Aorta (tissue), 5 donors: ENCODE measurements at places on chromosomes 1 and 21. TPM values are rescaled to one million over a fixed set of nuclear protein-coding genes. Genes with fewer than 3 reads are reported as not detected.

GBP5 gene
- total RNA-seq: 7.9 TPM

FAM167B gene
- 11.8 TPM for total RNA-seq

NCMAP gene
- total RNA-seq: 0.62 TPM

FMO1 gene
- 0.81 TPM for total RNA-seq

SHE gene
- total RNA-seq: 44.1 TPM

SV2A gene
- 16.9 TPM for total RNA-seq

RHD gene
- total RNA-seq: not detected

LMOD1 gene
- total RNA-seq: 347 TPM

PEX11B gene
- total RNA-seq: 14.9 TPM

KCNQ4 gene
- 8.7 TPM for total RNA-seq

NBPF20 gene
- total RNA-seq: 3.2 TPM

DNA sequence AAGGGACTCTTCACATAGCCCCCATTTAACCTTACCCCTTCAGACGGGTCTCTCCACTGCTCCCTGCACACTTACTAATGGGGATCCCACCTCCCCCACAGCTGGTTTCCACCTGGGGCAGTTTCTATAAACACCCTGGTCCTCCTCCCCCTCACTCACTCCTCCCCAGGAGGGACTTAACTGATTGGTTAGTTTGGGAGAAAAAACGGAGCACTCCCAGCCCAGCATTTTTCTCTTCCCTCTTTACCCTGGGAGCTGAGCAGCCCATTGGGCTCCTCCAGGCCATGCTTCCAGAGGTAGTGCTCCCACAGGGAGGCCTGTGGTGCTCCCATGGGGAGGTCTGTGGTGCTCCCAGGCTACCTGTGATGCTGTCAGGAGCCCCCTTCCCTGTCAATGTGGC lies 93.7 kb downstream of the MIS18A start:
- no peak for DNase-seq

DNA sequence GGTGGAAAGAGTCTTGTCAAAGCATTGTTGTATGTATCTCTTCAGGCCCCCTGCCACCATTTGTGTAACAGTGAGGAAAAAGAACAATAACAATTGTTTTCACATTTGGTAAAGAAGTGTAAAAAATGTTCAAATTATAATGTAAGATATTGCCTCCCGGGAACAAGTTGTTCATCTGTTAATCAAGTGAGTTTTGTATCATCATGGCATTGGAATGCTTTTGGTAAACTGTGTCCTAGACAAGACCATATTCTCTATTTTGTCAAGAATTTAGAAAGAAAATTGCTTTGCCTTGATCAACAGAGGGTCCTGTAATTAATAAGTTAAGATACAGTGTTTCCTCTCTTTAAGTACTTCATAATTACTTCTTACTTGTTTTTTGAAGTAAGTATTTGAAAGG lies 692.0 kb upstream of the NR5A2 start:
- no peak for DNase-seq

GRCh38 chr1:25922056-25922970 lies 16.1 kb upstream of the STMN1 start:
- no peak for DNase-seq

GRCh38 chr21:17414766-17415165 lies 98.1 kb upstream of the CXADR start:
- no peak for DNase-seq

GRCh38 chr1:208449951-208450350 lies 205.8 kb upstream of the PLXNA2 start:
- DNase-seq: no peak

DNA sequence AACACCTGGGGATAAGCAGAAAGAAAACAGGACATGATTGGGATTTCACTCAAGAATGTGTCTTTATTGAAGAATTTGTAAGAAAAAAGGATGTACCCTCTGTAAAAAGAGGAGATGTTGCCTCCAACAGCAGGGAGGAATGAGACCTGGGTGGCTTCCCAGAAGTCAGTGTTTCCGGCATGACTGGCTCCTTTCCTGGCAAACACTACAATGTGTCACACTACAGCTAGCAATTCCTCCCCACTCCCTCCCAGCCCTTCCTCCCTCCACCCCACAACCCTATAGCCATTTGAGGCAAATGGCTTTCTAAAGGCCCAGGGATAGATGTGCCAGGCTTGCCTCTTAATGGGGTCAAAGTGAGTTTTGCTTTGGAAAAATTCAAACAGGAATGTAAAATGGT lies 11.5 kb upstream of the COL8A2 start:
- peak; percentile 84 for DNase-seq

DNA sequence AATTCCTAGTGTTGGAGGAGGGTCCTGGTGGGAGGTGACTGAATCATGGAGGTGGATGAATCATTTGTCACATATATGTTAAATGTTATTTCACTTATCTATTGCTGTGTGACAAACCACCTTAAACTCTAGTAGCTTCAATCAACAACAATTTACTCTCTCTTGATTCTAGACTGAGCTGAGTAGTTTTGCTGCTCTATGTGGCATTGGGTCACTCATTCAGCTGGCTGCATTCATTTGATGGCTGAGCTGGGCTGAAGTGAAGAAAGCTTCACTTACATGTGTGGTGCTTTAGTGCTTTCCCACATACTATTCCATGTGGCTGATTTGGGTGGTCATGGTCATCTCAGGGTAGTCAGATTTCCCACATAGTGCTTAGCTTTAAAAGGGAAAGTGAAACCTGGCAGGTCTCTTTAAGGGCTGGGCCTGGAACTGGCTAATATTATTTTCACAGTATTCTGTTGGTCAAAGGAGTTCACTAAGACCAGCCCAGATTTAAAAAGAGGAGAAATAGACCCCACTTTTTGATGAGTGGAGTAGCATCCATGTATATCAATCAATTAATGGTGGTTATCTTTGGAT lies 10.5 kb downstream of the DNAH14 start:
- DNase-seq: no peak

DNA sequence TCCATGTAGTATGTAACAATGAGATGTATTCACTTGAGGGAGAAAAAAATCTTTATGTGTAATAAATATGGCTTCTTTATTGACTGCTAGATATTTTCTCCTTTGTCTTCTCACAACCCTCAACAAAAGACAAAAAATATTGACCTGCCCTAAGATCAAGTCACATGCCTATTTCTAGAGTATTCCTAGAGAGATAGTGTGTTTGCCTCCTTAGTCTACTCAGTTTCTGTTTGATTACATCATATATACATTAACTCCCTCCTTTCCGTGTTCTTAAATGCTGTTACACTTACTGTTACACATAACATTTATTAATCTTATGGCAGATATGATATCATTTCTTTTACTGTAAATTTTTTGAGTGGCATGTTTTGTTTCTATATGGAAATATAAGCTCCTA lies 281.6 kb upstream of the RGS18 start:
- DNase-seq: no peak

- no peak for DNase-seq
These were observed 92.2 kb downstream of the CD58 start for GRCh38 chr1:116478621-116479020.

DNA sequence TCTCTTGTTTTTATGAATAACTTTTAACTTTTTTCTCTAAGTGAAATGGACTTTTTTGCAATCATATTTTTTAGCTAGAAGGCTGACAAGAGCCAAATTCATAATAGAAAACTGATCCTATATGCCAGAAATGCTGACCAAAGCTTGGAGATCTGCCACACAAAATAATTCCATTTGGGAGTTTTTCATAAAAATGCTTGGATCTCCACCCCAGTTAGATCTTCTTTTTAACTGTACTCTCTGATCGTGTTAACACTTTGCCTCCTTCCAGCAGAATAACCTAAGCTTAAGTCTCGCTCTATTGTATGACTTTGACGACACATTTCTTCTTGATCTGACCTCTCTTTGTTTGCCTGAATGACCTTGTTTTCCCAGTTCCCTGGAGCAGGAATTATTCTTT lies 16.8 kb downstream of the FLG2 start:
- DNase-seq: no peak

- DNase-seq: no peak
These were observed 38.7 kb upstream of the IPO9 start for GRCh38 chr1:201790261-201790660.

DNA sequence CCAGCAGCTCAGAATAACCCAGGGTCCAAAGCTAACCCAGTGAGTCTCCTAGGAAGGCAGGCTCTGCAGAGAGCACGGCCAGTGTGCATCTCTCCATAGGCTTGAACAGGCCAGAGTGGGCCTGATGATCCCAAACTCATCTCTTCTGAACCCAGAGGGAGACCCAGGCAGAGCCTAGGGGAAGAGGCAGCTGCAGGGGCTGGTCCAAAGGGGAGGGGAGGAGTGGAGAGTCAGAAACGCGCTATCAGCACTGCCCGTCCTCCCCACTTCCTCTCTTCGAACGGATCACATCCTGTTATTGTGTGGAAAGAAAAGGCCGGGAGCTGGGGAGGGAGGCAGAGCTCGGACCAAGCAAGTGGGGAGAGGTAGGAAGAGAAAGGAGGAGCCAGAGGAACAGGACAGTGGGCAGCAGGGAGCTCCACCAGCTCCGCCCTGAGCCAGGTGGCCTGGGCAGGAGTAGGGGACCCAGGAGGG lies 20.2 kb downstream of the TAL1 start:
- no peak for DNase-seq

DNA sequence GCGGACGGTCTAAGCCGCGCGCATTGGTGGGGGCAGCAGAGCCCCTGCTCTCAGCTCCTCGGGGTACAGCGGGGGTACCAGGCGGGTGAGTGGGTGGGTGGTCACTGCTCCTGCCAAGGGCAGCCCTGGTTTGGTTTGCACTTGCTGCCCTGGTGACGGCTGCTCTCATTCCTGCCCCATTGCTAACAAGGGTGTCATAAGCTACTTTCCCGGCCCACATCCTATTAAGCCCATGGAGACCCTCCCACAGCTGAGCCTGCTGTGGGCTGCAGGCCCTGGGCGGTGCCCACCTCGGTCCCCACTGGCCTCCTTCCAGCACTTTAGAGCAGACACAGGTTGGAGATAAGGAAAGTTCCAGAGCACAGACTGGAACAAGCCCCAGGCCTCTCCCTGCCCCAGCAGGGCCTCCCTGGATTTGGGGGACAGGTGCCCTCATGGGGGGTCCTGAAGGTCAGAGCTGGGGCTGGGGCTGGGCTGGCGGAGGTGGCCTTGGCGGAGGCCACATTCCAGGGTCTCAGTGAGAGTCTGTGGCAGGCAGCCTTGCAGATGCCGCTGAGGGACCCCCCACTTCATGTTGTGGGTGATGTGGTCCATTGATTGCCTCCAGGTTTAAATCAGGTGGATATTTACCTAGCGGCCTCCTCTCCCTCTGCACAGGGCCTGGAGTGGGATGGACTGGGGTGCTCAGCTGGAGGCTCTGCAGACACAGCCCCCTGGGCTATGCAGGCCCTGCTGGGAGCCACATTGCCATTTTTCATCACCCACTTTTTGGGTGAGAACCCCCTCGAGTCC lies 27.0 kb downstream of the COL18A1 start:
- DNase-seq: no peak

GRCh38 chr1:31712068-31712467 lies 8.3 kb upstream of the COL16A1 start:
- no peak for DNase-seq

DNA sequence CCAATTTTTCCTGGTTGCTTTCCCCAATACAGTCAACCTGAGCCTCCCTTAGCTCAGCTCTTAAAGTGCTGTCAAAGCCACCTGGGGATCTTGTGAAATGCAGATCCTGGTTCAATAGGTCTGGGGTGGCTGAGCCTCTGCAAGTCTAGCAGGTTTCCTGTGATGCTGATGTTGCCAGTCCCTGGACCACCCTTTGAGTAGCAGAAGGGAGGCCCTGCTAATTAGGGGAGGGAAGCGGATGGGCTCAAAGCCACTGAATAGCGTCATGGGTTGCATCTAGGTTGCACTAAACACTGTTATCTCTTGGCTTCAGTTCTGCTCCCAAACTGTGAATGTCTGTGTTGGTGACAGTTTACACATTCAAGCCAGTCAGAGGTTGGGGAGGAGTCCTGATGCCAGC lies 127.2 kb downstream of the KAZN start:
- no peak for DNase-seq

DNA sequence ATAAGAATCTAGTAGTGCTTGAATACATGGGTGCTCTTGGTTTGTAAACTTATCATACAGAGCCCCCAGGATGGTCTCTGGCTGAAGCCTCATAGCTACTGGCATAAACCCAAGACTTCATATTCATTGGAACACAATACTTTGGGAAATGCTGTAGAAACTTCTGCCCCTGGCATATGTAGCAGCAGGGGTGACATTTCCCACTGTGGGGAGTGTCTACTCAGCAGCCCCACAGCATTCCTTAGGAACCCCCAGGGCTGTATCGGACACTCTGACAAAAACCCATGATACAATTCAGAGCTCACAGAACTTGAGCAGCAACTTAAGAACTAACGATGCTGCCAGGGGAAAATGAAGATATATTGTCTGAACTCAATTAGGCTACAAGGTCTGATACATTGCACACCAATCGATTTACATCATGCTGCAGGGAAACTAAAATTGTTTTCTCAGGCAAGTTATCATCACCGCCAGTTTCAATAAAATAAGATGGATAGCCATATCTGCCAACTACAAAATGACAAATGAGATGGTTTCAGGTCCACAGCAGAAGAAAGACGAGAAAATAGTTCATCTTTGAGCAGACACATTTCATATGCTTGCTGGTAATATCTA lies 181.1 kb upstream of the GREM2 start:
- DNase-seq: no peak

DNA sequence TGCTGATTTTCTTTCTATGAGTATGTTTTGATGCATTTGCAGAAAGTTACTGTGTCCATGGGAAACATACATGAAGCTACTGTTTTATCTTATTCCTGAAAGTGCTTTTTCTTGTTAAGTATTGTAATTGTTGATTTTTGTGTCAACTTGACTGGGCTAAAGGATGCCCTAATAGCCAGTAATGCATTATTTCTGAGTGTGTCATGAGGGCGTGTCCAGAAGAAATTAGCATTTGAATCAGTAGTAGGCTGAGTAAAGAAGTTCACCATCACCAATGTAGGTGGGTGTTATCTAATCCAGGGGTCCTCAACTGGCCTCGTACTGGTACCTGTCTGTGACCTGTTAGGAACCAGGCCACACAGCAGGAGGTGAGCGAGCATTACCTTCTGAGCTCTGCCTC lies 760.2 kb downstream of the PLA2G4A start:
- no peak for DNase-seq

- DNase-seq: no peak
These were observed 59.8 kb downstream of the ITGB3BP start for GRCh38 chr1:63463248-63463647.

DNA sequence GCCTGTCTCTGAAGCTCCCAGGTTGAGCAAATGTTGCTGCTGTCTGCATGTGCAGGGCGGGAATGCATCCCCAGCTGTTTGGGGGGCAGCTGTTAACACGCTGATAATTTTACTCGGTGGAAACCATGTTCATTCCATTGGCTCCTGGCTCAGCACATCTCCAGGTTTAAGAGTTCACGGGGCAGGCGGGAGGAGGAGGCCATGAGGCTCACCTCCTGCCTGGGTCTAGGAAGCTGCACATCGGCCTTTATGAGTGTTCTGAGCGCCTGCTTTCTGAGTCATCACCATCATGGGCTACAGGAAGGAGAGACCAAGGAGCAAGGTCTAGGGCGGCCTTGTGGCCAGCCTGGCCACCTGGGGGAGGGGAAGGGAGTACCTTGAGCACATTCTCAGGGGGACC lies 29.7 kb downstream of the AJAP1 start:
- no peak for DNase-seq

GRCh38 chr1:203349773-203350524 lies 973 bp downstream of the FMOD start:
- no peak for DNase-seq

GRCh38 chr21:45539046-45539795 lies 3.0 kb downstream of the SLC19A1 start:
- DNase-seq: peak; percentile 71

- DNase-seq: no peak
These were observed 24.3 kb downstream of the SCYL3 start for GRCh38 chr1:169869426-169869825.
